ENCODE measurements at places on chromosomes 4 and X.

DNA sequence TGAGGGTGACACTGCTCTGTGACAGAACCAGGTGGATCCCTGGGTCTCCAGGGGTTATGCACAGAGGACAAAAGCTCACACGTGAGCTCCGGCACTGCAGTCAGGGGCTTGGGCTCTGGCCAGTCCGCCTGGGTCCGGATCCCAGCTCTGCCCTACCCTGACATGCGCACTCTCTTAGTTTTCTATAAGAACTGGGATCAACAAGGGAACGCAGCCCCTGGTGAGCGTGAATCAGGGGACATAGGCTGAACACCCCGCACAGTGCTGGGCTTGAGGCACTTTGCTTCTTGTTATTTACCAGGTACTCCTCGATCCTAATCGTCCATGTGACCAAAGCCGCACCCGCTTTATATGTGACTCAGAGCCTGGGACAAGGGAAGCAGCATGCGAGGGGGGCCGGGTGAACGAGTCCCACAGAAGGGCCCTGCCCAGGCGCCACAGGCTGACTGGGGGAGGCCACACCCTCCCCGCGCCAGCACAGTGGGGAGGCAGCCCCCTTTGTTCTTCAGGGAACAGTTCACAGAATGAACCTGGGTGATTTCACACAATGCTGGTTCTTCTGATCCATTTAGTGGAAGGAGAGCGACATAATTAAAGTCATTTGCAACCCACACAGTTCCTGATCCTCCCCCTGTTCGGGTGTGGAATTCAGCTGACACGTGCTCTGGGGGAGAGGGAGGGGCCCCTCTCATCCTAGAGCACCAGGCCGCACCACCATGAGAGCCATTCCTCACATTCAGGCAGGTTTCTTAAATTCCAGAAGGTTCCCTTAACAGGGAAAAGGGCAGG, 55.5 kb downstream of the WFS1 start:
- DNase-seq: no peak

DNA sequence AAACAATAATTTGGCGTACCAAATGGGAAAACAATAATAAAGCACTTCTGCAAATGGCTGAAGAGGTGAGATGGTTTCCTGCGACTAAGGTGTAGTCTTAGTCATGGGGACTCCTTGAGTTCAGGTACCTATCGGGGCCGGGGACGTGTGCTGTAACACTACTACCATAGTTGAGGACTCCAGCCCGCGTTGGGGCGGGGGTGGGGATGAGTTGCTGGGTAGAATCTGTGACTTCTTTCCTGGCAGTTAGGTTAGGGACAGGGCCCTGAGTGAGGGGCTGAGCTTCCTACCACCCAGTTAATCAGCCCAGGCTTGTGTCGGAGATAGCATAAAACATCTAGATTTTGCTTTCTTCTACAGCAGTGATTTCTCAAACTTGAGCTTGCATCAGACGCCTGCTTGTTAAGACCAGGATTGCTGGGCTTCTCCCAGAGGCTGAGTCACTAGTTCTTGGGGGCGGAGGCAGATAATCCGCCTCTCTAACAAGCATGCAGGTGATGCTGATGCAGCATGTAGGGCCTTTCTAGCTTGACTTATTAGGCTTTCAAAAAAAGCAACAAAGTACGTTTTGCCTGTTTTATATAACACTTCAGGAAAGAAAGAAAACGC, 30.2 kb downstream of the RBBP7 start:
- no peak for DNase-seq

GRCh38 chrX:136619899-136620505, 28.0 kb upstream of the CD40LG start:
- DNase-seq: no peak

- DNase-seq: peak; percentile 63
Observed at GRCh38 chr4:77818602-77819403, at the start of gene CNOT6L. Gene CNOT6L, minus strand, starts transcription at chr4:77819368. Its CDS starts 60 bp downstream, at chr4:77819308.
